ENCODE measurements at places on chromosomes 13 and 19.

- DNase-seq = no peak
Measured at GRCh38 chr13:36133950-36134626, 2.9 kb upstream of the DCLK1 start.

GRCh38 chr19:48158210-48158790 is 11.8 kb downstream of the LIG1 start:
- no peak for DNase-seq

DNA sequence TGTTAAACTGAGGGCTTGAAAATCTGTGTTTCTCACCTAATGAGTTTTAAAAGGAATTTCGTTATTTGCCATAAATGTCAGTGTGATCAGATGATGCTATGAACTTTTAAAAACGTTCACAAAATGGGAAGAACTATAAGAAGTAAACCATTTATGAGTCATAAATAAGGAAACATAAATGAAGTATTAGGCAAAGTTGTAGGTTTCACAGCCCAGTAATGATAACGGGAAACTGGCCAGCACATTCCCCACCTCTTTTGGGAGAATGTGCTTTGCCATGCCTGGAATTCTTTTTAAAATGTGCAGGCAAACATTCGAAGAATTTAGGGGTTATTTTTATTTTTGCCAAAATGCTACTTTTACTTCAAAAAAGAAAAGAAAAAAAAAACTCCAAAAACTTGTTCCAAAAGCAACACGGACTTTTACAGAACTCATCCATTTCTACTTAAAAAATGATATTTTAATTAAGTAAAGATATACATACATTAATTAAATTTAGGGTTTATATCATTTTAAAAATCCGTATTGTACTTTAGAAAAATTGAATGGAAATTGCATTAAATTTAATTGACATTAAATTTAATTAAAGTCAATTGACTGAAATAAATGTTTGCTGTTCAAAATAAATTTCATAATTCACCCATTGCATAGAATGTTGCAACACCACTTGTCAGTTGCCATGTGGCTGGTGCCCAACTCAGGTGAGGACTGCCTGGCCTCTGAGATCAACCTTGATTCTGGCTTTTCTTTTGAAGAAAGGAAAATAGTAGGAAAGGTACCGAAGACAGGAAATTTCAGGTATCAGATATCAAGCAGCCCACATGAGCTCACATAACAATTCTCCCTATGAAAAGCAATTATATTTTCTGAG is 1198.5 kb downstream of the EFNB2 start:
- no peak for DNase-seq

DNA sequence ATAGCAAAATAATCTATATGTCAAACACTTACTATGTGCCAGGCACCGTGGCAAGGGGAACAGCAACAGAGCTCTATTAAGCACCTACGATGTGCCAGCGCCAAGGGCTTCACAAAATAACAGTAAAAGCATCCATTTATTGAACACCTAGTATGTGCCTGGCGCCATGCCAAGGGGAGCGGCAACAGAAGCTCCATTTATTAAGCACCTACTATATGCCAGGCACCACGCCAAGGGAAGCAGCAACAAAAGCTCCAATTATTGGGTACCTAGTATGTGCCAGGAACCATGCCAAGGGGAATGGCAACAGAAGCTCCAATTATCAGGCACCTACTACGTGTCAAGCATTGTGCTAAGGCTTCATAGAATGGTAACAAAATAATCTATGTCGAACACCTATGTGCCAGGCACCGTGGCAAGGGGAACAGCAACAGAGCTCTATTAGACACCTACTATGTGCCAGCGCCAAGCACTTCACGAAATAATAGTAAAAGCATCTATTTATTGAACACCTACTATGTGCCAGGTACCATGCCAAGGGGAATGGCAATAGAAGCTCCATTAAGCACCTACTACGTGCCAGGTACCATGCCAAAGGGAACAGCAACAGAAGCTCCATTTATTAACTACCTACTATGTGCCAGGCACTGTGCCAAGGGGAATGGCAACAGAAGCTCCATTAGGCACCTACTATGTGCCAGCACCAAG is 107.7 kb downstream of the PTPRS start:
- no peak for DNase-seq

DNA sequence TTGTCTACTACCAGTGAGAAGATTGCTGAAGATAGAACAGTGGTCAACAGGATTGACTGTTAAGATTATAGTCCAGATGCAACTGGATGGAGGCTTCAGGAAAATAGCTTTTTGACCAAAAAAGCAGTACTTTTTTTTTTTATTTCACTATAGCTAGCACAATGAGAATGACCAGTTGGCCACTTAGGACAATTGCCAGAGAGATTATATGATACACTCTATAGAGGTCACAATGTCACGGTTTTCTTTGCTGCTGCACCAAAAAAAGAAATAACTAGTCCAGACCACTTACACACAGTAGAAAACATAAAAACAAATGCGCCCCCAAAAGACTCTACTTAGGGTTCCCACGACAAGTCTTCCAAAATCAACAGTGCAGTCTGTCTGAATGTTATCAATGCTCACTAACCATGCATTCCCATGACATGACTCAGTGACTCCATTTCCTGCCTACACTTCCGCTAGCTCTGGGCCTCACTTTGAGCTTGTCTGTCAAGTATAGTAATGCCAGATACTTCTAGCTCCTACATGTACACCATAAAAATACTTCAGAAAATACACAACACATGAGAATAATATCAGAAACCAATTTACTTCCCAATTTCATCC is 209.1 kb upstream of the STARD13 start:
- no peak for DNase-seq

Measured in HL-60 (cell line).